CD4-positive, alpha-beta T cell treated with Interleukin-6 at 100 ng/mL for 8 hours (primary cell): ENCODE measurements at places on chromosomes 13 and 19.

DNA sequence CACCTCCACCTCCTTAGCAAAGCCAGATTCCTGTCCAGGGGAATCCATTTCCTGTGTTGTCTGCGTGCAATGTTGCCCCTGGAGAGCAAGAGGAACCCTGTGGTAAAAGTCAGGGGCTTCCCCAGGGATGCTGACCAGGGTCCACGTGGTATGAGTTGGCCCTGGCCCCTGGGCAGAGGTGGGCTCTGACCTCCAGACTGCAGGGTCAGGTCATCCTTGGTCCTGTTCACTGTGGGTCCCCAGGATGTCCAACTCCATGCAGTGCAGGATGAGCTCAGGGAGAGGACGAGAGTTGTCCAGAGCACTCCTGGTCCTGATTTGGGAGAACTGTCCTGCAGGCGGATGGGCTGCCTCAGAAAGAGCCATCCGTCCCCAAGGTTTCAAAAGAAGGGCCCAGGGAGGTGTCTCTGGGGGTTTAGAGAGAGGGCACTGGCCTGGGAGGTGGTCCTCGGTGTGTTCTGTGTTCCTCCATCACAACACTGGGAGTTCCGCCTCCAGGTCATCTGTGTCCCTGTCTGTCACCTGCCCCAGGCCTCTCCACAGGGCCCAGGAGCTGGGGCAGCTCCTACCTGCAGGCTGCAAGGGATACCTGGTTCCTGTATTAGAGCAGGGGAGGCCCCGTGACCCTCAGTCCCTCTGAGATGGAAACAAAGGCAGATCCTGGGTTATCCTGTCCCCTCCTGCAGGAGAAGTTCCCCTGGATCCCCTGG, 1.2 kb upstream of the CEACAM4 start:
- no peak for DNase-seq

GRCh38 chr19:47663911-47664771, 49.1 kb upstream of the EHD2 start:
- DNase-seq, result no peak

GRCh38 chr19:33493401-33494275, 28.0 kb downstream of the PEPD start:
- no peak for DNase-seq

- no peak for DNase-seq
Measured at GRCh38 chr19:6608940-6609339, 18.0 kb upstream of the CD70 start.

DNA sequence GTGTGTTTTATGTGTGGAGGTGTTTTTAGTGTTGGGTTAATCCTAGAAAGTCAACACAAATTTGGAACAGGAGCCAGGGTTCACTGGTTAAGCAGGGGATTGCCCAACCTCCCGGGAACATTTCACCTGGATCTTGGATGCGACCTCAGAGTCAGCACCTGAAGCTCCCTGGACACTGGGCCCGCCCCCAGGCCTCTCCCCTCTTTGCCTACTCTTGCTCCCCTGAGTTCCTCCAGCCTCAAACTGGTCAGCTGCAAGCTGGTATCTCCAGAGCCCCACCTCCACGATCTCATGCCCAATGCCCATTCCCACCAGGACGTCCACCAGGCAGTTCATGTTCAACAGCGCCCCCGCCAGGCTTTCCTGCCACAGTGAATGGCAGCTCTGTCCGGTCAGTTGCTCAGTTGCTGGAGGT, 9.7 kb downstream of the HSD17B14 start:
- DNase-seq, result no peak

- DNase-seq, result no peak
Measured at GRCh38 chr13:105925496-105925895, 610.0 kb downstream of the EFNB2 start.

- DNase-seq, result no peak
Measured at GRCh38 chr13:44564936-44565335, 11.2 kb downstream of the TSC22D1 start.

GRCh38 chr19:38736413-38737280, 7.6 kb downstream of the CAPN12 start:
- DNase-seq, result peak; percentile 69

- DNase-seq, result no peak
Measured at GRCh38 chr19:39946532-39946931, 12.1 kb upstream of the FCGBP start.
